ENCODE measurements at places on chromosomes 7 and 10.

DNA sequence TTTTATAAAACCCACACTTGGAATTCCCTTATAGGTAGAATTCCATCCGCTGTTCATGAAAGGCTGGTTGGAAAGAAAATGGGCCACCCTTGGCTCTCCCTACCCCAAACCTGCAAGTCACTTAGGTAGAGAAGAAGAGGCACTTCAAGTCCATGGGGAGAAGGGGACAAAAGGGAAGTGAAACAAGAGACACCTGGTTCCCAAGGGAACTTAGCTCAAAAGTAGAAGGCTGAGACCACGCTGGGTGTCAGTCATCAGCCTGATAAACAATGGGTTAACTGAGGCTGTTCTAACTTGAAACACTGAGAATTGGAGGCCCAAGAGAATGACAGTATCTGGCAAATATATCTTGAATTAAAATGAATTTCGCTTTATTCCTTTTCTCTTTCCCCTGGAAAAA, 330.8 kb upstream of the NFE2L3 start:
- DNase-seq = no peak

GRCh38 chr7:68121655-68122054, 1125.0 kb downstream of the TYW1 start:
- no peak for DNase-seq

DNA sequence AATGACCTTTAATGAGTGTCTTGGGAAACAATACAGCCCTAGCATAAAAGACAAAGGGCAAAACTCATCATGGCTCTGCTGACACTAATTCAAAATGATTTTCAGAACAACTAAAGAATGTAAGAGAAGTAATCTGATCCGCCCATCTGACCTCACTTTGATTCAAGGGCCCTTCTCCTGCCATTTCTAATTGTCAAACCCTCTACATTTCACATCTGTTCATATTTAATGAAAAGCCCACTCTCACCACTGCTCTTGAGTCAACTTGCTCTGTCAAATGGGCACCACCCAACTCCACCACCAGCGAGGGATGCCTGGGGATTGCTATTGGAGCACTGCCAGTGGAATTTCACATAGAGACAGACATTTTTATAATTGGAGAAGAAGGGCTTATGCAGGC, 639.2 kb downstream of the KCNMA1 start:
- no peak for DNase-seq

DNA sequence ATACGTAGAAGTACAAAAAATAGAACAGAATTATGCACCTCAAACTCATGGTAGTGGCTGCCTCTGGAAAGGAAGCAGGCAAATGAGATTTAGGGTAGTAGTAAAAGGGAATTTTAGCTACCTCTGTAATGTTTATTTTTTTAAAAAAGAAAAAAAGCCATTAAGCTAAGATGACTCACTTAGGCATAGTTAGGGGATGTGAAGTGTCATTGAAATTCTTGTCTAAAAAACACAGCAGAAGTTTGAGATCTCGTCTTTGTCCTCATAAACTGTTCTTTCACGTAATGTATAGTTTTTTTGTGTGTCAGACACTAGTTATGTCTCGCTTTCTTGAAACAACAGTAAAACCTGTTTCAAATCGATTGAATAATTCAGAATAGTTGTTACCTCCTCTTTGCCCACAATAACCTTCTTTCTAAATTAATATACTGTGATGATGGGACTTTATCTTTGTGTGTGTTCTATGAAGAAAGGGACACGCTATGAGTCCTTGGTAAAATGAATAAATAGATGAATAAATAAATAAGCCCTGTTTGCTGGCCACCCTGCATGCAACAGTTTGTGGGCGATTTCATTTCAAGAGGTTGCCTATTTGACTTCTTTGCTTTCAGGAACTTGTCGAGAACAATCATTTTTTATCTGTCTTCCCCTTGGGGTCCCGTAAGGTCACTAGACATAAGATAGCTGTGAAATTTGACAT, 14.5 kb upstream of the FBXW4 start:
- no peak for DNase-seq

GRCh38 chr10:109953766-109954165, 30.5 kb upstream of the XPNPEP1 start:
- no peak for DNase-seq

GRCh38 chr10:132701099-132701845, 84.7 kb downstream of the NKX6-2 start:
- no peak for DNase-seq

DNA sequence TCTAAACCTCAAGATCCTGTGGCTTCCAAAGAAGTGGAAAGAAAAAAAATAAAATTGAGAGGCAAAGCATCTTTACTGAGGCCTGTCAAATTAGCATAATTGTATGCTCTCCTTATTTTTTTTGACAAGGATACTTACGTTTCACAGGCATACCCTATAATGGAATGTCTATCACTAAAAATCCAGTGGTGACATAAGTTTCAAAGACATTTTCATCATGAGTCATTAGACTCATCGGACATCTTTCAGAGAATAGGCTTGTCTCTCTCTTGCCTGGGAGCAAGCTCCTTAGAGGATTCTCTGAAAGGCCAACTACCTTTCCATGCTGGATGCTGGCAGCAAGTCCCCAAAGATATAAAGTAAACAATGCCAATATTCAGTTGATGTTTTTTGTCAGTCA, 380.7 kb upstream of the STEAP1 start:
- no peak for DNase-seq

GRCh38 chr10:123043409-123043925, 34.7 kb downstream of the ACADSB start:
- peak; percentile 13 for DNase-seq

- DNase-seq = no peak
Measured at GRCh38 chr7:47581804-47582763, at the start of gene TNS3. Gene TNS3 (minus strand): TSS chr7:47582111. CDS start chr7:47439636, 142,475 bp downstream.

DNA sequence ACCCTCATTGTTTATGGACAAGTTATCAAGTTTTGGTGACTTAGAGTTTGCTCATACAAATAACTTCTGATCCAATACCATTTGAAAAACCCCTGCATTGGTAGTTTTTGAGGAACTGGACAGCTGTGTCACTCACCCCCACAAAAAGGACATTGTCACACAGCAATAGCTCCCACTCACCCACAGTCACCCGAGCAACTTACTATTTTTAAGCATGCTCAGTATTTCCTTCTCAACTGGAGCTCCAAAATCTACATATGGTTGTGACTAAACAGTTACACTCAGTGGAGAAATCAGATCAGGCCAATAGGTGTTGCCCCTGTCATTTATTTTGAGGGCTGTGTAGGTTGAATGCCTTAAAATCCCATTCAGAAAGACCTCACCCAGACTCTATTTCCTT, 165.2 kb upstream of the AUTS2 start:
- DNase-seq = no peak

DNA sequence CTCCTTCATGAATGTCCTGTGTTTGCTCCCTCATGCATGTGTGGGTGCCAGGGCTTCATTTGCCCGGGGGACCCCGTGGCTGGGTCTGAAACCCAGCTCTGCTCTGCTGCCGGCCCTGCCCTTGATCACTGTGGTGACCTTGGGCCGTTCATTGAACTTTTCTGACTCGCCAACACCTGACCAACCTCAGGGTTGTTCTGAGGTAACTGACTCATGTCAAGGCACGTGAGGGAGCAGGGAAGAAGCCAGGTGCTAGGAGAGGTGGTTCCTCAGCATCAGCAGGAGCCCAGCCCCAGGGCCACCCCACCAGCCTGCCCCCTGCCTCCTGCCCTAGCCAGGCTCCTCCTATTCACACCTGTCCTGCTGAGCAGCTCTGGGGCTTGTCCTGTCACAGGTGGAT, 47.9 kb downstream of the TBATA start:
- DNase-seq = no peak

DNA sequence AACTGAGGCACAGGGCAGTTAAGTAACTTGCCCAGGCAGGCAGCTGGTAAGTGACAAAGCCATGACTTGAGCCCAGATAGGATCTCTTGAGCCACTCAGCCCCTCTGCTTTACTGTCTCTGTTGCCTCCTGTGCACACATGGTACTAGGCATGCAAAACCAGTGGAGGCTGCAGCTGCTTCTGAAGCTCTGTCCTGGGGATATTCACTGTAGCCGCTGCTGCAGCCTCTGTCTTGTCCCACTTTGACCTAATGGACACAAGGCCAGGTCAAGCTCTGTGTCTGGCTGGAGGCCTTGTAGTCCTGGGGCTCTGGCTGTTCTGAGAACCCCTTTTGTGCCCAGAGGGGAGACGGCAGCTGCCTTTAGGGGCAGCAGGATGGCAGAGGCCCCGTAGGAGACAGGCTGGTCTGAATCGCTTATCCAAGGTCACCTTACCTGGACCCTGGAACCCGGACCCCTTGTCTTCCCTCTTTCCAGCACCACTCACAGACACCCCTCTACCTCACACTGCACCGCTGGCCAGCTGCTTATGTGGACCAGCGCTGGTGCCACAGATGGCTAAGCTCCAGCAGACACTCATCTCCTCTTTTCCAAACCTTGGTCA, 57.6 kb downstream of the TSPAN15 start:
- no peak for DNase-seq

DNA sequence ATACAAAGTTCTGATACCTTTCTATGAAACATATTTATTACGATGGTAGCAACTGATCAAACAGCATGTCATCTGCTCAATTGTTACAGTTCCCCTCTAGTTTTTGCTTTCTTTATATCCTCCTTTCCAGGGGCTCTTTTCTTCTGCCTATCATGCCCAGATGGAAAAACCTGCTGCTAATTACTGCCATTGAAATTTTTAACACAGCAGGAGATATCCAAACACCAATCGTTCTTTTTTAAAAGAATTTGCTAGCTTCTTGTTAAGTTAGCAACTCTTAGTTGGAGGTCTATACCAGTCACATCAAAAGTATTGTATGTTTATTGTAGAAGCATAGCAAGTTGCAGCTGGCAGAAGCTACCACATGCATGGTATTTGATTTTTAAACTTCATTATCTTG, 768.5 kb downstream of the NXPH1 start:
- DNase-seq = no peak

- peak; percentile 27 for DNase-seq
Measured at GRCh38 chr7:151851782-151852181, 25.1 kb downstream of the PRKAG2 start.

- no peak for DNase-seq
Measured at GRCh38 chr7:151586531-151587260, 67.0 kb upstream of the RHEB start.

DNA sequence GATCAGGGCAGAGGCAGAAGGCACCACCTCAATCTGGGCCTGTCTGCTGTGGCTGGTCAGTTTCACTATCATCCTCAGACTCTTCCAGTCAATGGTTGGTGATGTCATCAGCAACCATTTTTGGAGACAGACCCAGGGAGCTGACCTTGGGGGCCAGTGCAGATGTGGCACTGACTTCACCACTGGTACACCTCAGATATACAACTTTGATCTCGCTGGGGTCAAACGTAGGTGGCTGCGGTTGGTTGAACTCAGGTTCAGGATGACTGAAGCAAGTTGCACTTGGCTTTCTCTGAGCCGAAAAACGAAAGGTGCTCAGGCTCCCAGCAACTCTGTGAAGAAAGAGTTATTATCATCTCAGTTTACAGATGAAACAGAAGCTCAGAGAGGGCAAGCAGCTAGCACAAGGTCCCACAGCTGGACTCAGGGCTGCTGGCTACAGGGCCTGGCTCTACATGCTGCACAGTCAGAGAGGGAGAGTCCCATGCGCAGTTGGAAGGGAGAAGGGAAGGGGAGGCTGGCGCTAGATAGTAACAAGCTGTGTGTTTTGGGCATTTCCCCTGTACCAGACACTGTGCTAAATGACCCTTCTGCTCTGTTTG, 27.2 kb downstream of the ANKRD16 start:
- no peak for DNase-seq

DNA sequence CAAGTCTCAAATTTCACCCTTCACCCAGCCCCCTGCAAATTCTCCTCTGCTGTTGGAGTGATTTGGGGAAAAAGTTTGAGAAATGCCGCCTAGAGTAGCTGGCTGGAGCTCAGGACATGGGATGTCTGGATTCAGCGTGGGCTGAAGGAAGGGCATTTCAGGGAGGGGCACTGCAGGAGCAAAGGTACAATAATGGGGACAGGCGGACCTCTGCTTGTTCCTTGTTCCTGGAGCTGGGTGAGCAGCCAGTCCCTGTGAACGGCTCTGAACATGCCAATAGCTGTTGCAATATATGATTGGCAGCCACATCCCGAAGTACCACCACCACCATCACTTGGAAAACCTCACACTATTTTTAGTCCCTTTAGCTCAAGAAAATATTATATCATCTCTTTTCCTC, 23.4 kb downstream of the ADRA2A start:
- DNase-seq = no peak

- DNase-seq = no peak
Measured at GRCh38 chr7:46853451-46853850, 728.5 kb downstream of the TNS3 start.

GRCh38 chr10:69974551-69975155, 78.0 kb upstream of the MACROH2A2 start:
- DNase-seq = no peak

DNA sequence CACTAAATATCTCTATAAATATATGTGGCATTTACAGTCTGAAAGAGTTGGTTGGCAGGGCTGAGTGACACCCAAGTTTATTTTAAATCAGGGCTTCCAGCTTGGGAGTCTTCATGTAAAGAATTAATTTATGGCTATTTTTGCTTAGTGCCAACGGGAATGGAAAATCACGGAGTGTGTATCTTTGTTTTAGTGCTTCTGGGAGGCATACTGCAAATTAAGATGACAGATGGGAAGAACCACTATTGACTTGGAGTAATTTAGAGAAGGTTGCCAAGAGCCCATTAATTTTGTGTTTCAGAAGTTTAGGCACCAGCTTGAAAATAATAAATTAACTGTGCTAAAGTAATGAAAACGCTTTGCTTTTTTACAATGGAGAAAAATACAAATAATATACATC, 135.2 kb downstream of the GPR37 start:
- DNase-seq = no peak

- no peak for DNase-seq
Measured at GRCh38 chr10:125661941-125662515, 20.9 kb downstream of the TEX36 start.

GRCh38 chr7:103685646-103686045, 239.6 kb upstream of the SLC26A5 start:
- DNase-seq = no peak

- DNase-seq = no peak
Measured at GRCh38 chr7:155709453-155709852, 65.0 kb downstream of the RBM33 start.
